SJCRH30 (cell line): ENCODE measurements at places on chromosomes 6 and 20. TPM values are rescaled to one million over a fixed set of nuclear protein-coding genes. Genes with fewer than 3 reads are reported as not detected.

GRCh38 chr20:49447946-49448809 is 34.3 kb downstream of the KCNB1 start:
- DNase-seq, result no peak

GRCh38 chr6:43547222-43547621 is 28.6 kb downstream of the XPO5 start:
- no peak for DNase-seq

GRCh38 chr6:36618366-36619355 is 24.5 kb downstream of the SRSF3 start:
- no peak for DNase-seq

IRF4 gene
- total RNA-seq, result 0.03 TPM in 1 of 2 replicates, not detected in the other

CCN2 gene
- total RNA-seq, result 2.3 TPM in 2 replicates

DUSP15 gene
- total RNA-seq, result 2.5 and 2.9 TPM in 2 replicates

TGM6 gene
- not detected in 2 replicates for total RNA-seq

OTOR gene
- not detected in 2 replicates for total RNA-seq
